Skin of body (tissue), 3 donors: ENCODE measurements at places on chromosomes 1 and 21.

- DNase-seq, result no peak
These were observed 300.0 kb downstream of the RRAGC start for GRCh38 chr1:38559446-38560165.

GRCh38 chr1:157107702-157108101, 8.1 kb upstream of the ETV3L start:
- DNase-seq, result no peak

DNA sequence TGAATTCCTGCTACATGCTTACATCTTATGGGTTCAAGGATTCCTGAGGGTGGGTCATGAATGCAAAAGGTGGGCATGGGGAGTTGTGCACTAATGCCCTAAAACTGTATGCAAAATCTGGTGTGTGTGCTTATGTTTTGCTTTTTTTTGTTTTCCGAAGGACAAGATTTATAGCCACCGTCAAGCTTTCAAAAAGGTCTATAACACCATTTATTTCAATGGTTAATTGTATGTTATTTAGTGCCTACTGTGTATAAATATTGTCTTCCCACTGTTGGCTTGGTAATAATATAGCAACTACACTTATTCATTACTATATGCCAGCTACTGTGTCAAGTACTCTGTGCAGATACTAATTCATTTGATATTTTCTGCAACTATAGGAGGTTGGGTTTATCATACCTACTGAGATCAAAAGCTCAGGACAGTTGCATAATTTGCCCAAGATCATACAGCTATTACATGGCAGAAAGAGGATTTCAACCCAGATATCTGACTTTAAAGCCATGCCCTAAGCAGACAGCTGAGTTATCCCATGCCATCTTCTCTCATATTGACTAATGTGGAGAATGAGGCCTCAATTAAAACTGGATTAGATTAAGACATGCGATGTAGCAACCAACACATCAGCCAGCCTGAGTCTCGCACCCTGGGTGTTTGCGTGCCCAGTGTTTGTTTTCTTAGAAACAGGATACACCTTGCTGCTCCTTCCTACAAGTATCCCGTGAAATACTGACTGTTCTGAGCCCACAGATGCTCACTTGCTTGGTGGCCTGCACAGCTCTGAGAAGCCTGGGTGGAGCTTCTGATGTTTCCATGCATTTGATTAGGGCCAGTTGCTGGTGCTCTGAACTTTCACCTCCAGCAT, 34.6 kb downstream of the GADD45A start:
- no peak for DNase-seq

DNA sequence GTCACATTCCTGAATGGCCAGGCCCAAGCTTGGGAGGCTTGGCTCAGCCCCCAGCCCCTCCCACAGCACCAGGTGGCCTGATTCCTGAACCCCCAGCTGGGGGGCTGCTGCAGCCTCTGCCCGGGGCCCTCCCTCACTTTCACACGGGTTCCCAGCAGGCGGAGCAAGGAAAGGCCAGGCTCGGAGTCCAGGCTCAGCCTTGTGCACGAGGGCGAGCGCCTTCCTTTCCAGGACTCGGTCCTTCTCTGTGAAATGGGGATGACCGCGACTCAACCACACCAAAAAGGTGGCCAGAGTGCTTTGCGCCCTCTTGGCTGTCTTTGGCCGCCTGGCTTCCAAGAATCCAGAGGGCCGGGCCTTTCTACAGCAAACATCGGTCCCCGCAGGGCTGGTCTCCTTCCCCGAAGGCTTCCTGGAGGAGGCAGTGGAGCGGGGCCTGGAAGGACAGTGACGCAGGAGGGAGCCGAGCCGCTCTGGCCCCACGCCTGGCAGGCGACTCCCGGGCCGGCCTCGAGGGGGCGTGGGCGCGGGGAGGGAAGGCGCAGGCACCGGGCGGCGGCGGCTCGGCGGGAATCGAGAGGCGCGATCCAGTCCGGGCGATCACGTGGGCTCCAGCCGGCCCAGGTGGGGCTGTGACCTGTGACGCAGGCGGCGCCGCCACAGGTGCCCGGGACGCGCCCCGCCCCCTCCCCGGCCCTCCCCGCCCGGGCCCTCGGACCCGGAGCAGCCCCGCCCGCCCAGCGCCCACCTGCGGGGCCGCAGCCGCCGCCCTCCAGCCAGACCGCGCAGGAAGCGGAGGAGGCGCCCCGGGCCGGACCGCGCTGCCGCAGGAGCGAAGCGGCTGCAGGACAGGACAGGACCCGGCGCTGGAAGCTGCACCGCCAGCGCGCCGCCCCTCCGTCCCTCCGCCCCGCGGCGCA, at the start of gene ARHGEF16:
TSS of gene ARHGEF16 (plus strand) at position 775 of the 920 bp plus-strand sequence. CDS start 8,420 bp downstream, outside the sequence.
- no peak for DNase-seq

DNA sequence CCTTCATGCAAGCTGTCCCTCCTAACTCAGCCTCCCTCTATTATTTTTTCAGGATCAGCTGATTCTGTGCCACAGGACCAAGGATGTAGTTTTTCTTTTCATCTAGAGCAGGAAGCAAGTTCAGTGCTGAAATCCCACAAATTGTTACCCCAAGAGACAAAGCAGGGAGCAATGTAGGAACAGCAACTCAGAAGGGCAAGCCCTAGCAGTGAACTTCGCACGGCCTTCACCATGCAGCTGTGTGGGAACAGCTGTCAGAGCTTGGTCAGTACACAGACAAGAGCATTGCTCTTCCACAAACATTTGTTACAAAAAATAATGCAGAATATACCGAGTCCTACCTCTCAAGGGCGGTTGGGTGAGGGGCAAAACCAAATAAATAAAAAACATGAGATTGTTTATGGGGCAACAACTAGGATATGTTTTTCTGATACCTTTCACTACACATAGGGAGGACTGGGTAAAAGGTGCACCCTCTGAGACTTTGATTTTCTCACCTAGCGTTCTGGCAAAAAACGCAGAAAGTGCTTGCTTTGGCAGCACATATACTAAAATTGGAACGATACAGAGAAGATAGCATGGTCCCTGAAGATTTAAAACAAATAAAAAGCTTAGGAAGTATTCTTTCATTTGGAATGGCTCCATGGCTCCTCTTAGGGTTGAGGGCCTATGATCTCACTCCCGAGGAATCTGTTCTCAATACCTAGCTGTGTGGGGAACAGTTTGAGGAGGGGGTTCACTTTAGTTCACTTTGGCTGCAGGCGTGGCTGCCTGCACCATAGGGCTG, 37.1 kb upstream of the ANGPTL7 start:
- DNase-seq, result peak; percentile 28

DNA sequence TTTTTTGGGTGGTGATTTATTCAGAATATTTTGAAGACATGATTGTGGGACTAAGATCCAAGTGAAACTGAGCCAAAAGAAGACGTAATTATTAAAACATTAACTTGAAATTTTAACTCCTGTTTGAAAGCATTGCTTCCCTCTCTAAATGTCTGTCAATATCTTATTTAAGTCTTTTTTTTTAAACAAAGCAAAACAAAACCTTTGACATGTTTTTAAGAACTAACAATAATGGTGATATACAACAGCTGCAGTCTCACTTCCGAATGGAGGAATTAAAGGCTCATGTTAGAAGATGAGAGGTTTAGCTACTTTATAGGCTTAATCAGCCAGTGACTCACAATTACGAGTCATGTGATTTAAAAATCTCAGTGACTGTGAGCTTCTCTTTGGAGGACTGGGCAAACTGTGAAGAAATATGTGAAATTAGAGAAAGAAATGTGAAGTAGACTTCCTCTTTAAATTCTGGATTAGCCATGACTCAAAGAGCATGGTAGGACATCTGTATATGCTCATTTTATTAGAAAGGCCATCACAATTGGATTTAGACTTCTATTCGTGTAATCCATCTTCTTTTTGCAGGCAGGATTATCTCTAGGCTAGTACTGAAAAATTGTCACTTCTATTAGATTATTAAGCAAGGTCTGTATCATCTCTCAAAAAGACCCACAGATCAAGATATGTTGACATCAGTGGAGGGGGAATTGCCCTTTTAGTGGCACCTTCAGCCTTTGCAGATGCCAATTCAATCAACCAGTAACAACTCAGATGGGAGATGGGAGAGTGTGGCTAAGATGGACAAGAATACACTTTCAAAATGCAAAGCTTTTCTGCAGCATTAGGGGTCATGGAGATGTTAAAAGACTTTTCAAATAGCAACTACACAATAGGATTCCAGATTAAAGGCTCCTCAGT, 28.7 kb downstream of the KCNA3 start:
- DNase-seq, result no peak

DNA sequence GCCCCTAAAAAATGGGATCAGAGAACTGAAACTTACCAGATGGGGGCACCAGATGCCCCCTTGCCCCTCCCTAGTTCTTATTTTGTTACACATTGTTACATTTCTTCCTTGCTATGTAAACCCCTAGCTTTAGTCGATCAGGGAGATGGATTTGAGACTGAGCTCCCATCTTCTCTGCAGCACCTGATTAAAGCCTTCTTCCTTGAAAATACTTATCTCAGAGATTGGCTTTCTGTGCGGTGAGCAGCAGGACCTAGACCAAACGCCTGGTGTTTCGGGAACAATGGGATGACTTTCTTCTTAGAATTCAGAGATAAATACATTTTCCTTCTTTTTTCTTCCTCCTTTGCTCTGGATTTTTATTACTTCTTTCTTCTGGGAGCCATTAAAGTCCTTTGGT, 16.7 kb upstream of the LSM10 start:
- no peak for DNase-seq

DNA sequence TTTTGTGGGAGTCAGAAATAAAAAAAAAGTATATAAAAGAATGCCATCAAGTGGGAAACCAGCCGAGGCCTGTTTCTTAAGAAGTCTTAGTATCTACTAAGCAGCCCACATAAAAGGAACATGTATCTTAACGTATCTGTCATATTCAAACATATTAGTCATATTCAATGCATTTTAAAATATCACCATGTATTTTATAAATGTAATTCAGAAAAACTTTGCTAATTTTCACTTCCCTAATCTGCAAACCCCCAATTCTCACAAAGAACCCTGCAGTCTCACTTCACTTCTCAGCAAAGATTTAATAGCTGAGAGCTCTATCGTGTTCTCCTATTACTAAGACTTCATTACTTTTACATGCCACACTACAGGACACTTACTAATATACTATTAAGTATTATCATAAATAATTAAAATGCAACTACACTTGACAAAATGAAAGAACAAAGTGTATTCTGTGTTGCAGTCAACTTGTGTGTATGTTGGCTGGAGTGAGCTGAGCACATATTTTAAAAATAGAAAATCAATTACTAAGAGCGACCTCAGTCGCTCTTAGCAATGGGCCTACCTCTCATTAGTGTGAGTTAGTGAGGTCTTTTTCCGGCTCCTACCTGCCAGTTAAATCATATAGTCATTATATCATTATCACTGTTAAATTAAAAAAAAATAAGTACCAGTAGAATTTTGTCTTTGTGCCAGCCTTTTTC, 484.3 kb downstream of the LMO4 start:
- DNase-seq, result no peak

DNA sequence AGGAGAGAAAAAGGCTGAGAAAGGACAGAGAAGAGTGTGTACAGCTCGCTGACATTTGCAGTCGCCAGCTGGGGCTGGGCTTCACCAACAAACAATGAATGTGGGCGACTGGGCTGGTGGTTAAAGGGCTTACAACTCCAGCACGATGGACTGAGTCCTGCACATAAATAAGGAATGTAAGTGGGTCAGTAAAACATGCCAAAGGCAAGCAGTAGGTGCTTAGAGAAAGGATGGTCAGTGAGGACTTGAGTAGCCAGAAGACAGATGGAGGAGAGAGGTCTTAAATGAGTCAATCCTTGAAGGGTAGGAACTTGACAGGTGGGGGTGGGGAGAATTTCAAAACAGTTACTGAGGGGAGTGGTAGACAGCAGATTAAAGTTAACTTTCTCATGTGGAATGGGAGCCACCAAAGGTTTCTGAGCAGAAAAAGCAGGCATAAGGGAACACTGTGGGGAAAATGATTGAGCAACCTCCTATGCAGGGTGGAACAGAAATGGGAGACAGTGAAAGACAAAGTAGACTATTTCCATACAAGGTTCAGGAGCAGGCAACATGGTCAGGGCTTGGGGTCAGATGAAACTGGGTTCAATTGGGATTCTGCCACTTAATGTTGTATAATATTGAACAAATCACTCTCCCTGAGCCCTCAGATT, 37.4 kb downstream of the GADD45A start:
- no peak for DNase-seq

GRCh38 chr1:1124786-1125642, 9.1 kb upstream of the C1orf159 start:
- no peak for DNase-seq

DNA sequence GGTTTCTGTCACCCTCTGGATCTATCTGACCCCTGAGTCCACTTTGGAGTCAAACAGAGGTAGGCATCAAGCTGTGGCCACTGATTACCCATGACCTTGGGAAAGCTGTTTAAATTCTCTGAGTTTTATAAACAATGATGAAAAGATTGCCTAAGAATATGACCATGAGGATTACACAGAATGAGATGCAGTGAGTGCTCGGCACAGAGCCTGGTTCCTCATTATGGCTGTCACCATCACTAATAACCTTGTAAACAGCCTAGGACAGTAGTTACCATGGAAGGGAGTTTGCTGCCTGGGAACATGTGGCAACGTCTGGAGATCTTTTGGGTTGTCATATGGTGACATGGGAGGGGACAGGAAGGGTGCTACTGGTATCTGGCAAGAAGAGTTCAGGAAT, 248.3 kb upstream of the KAZN start:
- no peak for DNase-seq

- no peak for DNase-seq
These were observed 151.7 kb upstream of the ZNF648 start for GRCh38 chr1:182213163-182213562.

DNA sequence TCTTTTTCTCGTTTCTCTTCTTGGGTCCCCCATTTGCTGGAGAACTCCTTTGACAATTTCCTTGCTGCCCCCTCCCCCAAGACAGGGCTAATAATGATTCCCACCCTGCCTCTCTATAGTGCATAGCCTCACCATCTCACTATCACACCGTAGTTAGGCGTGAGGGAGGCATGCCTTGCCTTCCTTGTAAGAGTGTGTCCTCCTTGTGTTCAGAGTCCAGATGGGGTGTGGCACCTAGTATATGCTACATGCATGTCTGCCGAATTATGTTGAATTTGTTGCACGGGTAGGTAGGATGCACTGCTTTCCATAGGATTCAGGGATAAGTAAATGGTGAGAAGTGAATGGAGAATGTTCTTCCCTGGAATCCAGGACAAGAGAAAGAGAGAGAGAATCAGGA, 219.4 kb downstream of the TNR start:
- DNase-seq, result no peak

- DNase-seq, result no peak
These were observed 1.2 kb downstream of the OR2T1 start for GRCh38 chr1:248404024-248404423.

- no peak for DNase-seq
These were observed 42.9 kb upstream of the DMRTB1 start for GRCh38 chr1:53416269-53416813.
